ENCODE measurements at places on chromosomes 13 and 19.
A peak's percentile ranks its signal among the peaks of the same experiment; 100 is the strongest.

DNA sequence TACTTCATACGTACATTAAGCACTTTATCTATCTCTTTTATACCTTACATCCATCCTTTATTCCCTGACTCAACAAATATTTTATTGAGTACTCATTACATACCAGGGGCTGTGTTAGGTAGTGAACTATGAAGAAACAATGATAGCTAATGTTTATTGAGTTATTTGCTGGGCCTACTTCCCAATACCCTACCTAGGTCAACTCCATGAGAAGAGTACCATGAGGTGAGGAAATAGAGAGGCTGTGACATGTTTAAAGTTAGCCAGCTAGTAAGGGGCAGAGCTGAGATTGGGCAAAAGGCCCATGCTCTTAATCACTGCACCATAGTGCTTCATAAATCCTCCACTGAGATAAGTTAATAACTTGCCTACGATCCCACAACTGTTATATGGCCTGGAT is 79.9 kb downstream of the FREM2 start:
- DNase-seq, result no peak

DNA sequence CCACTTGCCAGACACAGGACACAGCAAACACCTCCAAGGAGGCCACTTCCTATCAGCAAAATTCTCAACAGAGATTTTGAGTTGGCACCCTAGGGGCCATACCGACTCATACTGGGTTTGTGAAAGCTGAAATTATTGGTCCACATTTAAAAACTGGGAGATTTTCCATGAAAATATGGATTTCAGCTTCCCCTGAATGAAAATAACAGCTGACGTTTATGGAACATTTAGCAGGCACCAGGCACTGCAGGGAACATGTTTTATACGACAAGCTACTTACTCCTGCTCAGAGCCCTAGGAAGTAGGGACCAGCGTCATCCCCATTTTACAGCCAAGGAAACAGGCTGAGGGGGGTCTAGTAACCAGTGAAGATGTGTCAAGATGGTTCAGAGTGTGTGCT is 169.3 kb downstream of the IER2 start:
- DNase-seq, result no peak

DNA sequence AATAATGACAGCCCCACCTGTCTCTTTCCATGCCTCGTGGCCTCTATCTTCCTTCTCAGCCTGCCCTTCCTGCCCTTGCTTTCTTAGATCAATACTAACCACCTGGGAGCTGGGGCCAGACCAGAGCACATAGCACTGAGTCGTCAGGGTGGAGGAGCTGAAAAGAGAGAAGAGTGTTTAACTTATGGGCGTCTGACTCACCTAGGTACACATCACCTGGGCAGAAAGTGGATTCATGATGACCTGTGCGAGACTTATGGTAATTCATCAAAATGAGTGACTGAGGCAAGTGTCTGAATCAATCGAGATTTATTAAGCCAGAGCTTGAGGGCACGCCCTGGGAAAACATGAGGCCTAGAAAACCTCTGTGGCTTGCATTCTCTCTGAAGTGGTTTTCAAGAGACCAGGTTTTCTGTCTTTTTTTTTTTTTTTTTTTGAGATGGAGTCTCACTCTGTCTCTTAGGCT is 19.2 kb downstream of the CEACAM6 start:
- peak; percentile 8 for DNase-seq

GRCh38 chr13:70408865-70409264 is 300.6 kb upstream of the KLHL1 start:
- no peak for DNase-seq

DNA sequence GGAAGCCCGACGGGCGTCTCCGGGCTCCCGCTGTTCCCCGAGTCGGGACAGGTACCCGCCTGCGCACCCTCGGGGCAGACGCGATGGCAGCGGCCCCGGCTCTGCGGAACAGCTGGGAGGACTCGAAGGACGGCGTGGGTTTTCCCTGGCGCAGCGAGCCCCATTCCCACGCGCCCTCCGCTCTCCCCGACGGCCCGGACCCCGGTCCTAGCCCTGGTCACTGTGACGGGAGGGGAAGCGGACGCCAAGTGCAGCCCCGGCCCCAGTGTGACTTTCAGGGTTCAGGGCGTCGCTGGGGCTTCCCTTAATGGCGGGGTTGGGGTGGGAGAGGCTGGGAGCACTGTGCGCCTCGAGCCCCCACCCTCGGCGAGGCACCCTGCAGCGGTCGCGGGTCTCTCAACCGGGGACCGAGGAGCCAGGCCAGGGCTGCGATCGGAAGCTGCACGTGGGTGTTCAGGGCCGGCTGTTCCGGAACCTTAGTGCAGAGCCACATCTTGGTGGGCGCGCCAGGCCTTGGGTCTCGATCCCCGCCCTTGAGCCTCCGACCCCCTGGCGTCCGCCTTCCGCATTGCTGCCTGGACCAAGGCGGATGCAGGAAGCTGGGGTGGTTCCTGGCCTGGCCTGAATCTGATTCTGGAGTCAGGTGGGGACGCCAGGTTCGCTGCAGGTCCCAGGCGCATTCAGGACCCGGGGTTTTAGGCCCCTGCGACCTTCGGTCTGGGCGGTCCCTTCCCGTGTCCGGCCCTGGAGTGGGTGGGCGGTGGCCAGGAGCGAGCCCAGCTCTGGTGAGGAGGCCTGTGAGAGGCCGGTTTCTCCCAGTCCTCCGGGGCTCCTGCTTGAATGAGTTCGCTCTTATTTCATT is 3.5 kb downstream of the LGALS7B start:
- DNase-seq, result no peak

GRCh38 chr13:23445794-23446193 is 12.3 kb upstream of the SACS start:
- DNase-seq, result no peak

DNA sequence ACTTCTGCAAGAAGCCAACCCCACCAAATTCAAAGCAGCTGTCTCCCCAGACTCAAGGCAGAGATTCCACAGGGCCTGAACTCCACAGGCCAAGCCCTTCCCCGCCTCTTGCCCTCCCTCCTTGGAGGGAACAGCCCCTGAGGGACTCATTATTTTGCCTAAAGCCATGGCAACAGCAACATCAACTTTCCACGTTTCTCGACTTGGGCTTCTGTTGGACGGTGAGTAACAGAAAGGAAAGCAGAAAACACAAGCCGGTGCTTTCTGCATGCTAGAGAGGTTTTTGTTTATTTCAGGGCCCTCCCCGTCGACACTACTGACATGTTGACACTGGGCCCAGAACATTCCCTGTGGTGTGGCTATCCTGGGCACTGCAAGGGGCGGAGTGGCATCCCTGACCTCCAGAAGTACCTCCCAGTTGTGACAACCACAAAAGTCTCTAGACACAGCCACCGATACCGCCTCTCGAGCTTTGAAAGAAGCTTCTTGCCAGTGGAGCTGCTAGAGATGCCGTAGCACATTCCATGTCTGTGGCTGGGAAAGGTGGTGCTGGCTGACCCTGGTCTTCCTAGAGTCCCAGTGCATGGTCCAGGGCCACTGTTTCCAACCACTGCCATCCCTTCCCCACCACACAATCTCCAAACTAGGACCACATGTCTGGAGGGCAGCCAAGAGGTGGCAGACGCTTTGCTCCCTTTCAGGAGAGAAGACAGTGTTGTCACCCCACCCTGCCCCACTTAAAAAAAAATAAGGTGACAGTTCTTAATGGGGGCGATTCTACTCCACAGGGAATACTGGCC is 12.8 kb downstream of the CAPS start:
- no peak for DNase-seq

- DNase-seq, result no peak
Observed at GRCh38 chr13:74443631-74444030, 309.4 kb upstream of the KLF12 start.

GRCh38 chr13:72463561-72463960 is 263.9 kb downstream of the MZT1 start:
- no peak for DNase-seq

DNA sequence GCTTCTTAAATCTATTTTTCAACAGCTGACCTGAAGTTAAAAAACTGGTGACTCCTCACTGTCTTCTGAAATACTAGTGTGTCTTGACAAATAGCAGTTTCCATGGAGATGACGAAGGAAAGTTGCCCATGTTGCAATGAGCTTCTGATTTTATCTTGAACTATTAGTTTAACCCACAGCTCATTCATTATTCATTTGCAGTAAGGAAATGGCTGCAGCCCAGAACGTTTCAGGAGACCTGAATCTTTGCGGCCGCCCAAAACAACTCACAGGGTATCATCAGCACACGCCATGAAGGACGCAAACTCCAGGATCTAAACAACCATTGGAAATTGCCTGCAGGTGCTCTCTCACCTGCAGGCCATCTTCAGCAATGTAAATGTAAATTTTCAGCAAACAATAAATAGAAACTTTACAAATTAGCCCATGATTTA is 142.5 kb downstream of the DCLK1 start:
- DNase-seq, result no peak

GRCh38 chr19:45446295-45446694 is 21.5 kb upstream of the FOSB start:
- no peak for DNase-seq

- no peak for DNase-seq
Observed at GRCh38 chr13:88068316-88068715, 397.1 kb downstream of the SLITRK5 start.

GRCh38 chr19:48498595-48499311 is 12.9 kb downstream of the LMTK3 start:
- no peak for DNase-seq

DNA sequence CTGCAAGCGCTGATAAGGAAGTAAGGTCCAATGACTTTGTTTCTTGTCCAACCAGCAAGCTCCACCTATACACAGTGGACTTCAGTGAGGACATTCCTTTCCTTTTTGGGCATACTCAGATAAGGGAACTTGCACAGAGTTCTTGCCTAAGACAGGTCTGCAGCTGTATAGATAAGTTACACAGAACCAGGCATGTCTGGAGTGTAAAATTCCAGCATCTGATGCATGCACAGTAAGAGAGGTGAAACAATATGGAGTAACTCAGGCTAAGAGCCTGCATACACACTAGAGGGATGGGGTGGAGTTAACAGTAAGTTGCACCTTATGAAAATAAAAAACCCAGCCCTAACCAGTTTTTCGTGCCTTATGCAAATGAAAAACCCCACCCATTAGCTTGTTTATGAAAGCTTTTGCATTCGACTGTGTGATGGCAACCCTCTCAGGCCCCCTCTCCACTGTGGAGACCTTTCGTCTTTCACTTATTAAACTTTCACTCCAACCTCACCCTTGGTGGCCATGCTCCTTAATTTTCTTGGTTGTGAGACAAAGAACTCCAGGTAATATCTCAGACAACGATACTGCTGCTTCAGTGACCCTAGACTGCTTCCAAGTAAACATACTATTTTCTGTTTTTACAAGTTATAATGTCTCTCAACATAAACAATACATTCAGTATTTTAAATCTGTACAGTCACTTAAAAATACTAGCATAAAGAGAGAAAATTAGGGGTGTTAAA is 2859.0 kb upstream of the PCDH20 start:
- no peak for DNase-seq

GRCh38 chr19:28023064-28023463 is 1189.9 kb downstream of the UQCRFS1 start:
- DNase-seq, result no peak

DNA sequence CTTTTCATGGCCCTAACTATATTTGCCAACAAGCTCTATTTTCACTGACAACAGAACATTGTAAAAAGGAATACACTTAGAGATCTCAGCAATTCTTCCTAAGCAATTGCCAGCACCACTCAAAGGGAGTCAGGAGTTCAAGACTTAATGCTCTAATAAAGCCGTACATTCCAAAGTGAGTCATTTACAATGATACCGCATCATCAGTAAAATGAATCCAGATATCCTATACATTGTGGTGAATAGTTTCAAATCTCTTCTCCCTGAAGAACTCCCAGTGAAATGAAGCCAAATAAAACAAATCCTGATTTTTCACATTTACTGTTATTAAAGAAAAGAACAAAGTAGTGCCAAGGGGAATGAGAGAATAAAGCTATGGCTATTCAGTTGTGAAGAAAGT is 2898.7 kb upstream of the PCDH20 start:
- DNase-seq, result no peak

DNA sequence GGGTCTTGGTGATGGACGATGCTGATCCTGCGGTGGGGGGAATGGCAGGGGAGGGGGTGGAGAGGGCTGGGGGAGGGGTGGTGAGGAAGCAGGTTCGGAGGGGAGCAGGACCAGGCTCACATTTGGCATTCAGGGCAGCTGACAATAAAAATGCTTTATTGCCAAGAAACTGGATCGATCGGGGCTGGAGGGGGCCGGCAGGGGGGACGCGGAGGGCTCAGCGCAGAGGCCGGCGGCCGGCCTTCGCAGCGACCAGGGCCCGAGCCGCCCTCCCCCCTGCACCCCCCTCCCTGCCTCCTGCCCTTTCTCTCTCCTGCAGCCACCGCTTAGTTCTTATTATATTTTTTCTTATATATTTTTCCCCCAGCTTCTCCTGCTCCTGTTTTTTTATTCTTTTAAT is 18.1 kb upstream of the POU2F2 start:
- no peak for DNase-seq

DNA sequence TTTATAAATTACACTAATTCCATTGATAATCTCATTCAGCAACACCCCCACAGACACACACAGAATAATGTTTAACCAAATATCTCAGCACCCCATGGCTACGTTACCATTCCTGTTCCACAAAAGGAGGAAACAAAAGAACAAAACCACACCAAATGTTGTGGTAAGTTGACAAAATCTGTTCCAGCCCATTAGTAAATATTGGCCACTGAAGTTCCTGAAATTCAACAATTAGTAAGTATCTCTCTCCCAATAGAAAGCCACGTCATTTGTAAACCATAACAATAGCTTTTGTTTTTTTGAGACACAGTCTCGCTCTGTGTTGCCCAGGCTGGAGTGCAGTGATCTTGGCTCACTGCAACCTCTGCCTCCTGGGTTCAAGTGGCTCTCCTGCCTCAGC is 2.3 kb upstream of the FCAR start:
- DNase-seq, result no peak

DNA sequence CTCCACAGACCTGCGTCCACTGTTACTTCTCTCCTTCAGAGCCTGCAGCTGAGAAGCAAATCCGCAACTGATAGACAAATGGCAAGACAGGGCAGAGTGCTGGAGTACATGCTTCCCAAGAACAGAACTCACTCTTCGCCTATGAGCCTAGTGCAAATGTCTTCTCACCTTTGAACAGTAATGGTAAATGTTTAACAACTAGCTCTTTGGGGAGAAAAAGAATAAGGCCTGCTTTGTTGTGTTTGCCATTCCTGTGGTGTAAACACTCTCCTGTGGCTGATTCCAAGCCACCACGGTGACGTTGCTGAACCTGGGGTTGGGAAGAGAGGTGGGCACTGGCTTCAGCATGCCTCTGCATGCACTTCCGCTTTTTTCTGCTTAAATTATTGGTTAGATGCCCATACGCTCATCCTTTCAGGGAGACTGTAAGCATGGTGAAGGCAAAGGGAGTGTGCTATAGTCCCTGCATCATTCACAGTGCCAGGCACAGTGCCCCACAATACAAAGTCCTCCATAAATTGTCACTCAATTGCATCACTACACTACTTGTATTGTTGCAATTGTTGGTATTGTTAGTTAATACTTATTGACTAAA is 28.1 kb upstream of the GTF3A start:
- no peak for DNase-seq
